T-helper 1 cell (primary cell): ENCODE measurements at places on chromosomes 1 and 21.

GRCh38 chr1:235161685-235162327 lies 756 bp upstream of the RBM34 start:
- DNase-seq, result no peak

DNA sequence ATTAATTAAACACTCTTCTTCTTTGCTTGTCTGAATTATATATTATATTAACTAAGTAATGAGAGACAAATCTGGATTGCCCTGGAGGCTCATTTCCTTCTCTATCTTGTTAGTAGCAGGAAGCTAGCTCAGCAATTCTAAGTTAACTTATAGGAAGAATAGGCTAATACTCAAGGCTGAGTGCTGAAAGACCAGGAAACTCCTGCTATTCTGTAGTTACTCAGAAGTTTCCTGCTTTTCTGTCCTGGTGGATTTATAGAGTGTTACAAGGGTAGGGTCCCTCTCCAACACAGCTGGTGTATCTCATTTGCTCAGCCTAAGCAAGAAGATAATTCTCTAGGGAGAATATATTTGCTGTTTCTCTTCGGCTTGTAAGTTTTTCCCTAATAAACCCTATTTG lies 29.2 kb downstream of the HSPA13 start:
- no peak for DNase-seq

DNA sequence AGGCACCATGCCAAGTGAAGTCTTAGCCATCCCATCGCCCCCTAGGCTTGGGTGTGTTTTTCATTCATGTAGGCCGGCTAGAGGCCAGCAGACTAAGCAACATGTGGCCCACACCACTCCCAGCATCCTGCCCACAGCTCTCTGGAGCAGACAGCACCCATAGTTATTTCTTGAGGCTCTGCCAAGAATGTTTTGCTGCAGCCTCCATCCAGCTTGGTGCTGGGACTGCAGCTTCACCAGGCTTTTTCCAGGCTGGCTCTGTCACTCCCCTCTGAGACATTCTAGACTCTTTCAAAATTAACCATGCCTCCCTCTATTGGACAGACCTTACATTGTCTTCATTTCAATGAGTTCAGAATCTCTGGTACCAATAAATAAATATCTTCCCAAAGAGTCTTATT lies 104.2 kb downstream of the DUSP10 start:
- DNase-seq, result no peak

DNA sequence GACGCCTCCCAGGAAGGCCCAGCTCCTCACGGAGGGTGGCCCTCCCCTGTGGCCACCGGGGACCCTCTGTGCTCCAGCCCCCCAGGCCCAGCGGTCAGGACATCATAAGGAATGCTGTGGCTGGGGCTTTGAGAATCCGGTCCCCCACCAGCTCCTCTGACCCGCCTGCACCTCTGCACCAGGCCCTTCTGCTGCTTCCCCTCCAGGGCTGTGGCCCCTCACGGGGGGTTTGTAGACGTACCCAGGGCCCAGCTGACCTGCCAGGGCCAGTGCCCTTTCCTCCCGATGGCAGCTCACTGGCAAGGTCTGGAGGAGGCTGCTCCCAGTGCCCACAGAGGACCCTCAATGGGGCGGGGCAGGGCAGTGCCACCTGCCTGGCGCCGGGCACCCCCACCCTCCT lies 103.9 kb upstream of the TTC34 start:
- DNase-seq, result no peak

GRCh38 chr1:9258629-9259028 lies 24.1 kb downstream of the H6PD start:
- DNase-seq, result no peak

DNA sequence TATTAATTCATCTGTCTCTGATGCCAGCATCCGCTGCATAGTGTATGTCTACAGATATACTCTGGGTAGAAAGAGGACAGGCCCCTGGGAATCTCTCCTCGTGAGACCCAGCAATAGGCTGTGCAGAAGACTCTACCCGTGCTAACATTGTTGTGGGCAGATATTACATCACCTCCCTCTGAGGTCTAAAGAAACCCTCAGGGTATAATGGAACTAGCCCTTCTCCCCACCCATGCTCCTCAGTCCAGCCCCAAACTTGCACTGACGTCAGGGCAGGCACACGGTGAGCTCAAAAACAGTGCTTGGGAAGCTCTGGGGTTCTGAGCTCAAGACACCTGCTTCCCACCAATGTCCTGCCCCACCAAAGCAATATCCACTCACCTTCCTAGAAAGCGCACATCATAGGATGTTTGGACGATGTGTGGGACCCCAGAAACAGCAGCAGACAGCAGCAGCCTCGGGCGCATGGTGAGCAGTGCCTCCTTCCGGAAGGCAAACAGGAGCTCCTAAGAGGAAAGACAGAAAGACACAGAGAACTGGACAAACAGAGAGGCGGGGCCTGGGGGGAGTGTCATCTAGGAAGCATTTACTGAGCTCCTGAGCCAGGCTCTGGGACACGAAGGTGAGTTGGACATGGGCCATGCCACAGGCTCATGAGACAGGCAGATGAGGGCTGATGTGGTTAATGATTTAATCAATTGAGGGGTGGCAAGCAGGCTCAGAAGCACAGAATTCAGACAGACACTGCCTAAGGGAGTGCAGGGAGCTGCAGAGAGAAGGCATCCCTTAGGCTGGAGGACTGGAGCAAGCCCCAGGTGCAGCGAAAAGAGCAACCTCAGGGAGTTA lies 4.8 kb downstream of the OVGP1 start:
- no peak for DNase-seq

GRCh38 chr21:35449846-35450245 lies 400.7 kb upstream of the RUNX1 start:
- no peak for DNase-seq

DNA sequence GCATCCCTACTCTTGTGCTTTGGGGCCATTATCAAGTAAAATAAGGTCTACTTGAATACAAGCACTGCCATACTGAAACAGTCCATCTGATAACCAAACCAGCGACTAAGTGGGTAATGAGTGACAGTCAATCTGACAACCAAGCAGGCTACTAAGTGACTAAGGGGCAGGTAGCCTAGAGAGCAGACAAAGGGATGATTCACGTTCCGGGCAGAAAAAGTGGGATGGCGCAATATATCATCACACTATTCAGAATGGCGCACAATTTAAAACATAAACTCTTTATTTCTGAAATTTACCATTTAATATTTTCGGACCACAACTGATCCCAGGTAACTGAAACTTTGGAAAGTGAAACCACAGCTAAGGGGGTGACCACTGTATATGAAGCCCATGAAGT lies 17.7 kb downstream of the NGF start:
- DNase-seq, result no peak

DNA sequence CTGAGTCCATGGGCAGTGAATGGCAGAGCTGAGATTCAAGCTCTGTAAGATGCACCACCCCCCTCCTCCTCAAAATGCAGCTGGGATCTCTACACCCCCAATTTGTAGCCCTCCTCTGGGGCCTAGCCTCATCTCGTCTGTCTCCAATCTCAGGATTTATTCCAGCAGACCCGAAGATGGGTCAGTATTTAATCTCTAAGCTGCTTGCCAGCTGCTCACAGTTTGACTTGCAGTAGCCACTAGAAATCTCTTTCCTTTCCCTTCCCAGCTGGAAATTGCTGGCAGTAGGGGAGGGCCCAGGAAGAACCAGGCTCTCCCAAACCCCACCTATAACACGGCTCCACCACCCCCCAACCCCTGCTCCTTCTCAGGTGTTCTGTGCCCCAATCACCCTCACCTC lies 1.5 kb downstream of the LACTBL1 start:
- no peak for DNase-seq

GRCh38 chr1:193275773-193276172 lies 89.4 kb upstream of the B3GALT2 start:
- DNase-seq, result no peak

- DNase-seq, result no peak
Observed at GRCh38 chr1:53561503-53562105, 102.4 kb downstream of the DMRTB1 start.

GRCh38 chr1:92464588-92465255 lies 22.0 kb downstream of the GFI1 start:
- DNase-seq, result no peak

DNA sequence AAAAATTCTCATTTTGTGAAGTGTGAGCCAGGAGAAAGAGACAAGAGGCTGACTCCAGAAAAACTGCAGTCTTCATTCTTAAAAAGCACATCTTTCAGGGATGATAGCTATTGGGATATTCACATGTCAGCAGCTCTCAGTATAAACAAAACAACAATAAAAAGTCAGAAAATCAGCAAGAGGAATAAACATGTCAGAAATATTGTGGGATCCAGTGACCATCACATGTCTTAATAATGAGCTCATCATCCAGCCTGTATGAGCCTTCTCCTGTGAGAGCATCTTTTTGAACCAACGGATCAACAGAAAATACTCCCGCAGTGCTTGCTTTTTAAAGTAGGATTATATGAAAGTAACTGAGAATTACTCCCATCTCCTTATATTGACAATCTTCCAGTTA lies 241.6 kb downstream of the SMYD3 start:
- no peak for DNase-seq
